Midbrain (tissue), 1 donor: ENCODE measurements at places on chromosomes 1 and 21.

DNA sequence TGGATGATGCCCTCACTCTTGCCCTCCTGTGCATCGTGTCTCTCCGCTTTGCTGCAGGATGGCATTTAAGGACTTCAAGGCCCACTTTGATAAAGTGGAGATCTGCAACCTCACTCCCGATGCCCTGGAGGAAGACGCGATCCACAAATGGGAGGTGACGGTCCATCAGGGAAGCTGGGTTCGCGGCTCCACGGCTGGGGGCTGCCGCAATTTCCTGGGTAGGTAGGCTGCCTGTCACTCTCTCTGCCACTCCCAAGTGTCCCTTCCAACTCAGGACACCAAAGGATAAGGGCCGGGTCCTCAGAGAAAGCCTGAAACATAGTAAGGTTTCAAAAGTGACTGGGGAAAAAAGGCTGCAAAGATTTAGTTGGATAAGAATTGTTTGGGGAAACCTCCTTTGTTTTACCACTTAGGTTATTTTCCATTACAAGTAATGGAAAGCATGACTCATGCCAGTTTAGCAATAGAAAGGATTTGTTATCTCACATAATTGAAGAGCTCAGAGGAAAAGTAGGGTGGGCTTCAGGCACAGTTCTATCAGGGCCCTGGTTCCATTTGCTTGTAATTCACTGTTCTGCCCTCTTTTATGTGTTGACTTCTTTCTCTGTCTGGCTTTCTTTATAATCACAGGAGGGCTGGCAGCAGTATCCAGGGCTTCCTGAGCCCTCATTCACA, 31.9 kb downstream of the CAPN9 start:
- no peak for DNase-seq

DNA sequence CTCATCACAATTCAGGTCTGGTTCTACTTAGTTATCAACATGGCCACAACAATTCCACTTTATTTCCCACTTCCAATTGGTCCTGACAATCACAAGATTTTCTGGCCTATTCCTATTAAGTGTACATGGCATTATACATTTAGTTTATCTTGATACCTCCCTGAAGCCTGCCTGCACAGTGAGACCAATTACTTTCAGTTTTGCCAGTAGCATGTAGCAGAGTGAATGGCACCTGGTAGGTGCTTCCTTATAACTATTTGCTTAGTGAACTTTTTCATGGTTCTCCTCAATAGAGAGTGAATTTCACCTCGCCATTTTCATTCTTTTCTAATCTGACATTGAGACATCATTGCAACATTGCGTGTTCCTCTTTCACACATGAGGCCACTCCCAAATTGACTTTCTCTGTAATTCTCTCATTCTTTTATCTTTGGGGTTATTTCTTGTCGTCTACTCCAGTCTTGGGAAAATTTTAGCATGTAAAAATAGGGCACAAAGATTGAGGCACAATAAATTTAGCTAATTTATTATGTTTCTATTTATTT, 124.3 kb downstream of the DISC1 start:
- no peak for DNase-seq

- no peak for DNase-seq
Measured at GRCh38 chr1:27469334-27469733, 20.6 kb downstream of the WASF2 start.

- DNase-seq = no peak
Measured at GRCh38 chr1:25731626-25732370, 68.2 kb upstream of the SELENON start.

DNA sequence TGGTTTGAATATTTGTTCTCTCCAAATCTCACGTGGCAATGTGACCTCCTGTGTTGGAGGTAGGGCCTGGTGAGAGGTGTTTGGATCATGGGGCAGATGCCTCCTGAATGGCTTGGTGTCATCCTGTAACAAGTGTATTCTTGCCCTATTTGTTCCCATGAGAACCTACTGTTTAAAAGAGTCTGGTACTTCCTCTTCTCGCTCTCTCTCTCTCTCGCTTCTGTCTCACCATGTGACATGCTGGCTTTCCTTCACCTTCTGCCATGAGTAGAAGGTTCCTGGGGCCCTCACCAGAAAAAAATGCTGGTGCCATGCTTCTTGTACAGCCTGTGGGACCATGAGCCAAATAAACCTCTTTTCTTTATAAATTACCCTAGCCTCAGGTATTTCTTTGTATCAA, 8.4 kb upstream of the PAXBP1 start:
- no peak for DNase-seq

DNA sequence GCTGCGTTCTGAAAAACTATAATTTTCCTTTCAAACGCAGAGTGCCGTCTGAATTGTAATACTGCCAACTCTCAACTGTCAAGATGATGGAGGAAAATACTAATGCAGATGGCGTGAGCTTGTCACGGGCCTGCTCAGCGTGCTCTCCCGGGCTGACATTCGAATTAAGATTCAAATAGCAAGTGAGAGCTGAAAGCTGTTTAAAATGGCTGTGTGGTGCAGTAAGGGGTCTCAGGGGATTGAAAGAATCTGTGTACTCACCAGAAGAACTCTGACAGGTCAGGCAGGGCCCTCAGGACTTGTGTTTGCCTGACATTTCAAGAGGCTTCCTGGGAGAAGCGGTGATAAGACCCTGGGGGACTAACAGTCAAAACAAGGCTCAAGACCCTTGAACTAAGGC, 33.1 kb downstream of the ZMYND12 start:
- no peak for DNase-seq

GRCh38 chr1:234589854-234590620, 19.9 kb downstream of the IRF2BP2 start:
- no peak for DNase-seq

DNA sequence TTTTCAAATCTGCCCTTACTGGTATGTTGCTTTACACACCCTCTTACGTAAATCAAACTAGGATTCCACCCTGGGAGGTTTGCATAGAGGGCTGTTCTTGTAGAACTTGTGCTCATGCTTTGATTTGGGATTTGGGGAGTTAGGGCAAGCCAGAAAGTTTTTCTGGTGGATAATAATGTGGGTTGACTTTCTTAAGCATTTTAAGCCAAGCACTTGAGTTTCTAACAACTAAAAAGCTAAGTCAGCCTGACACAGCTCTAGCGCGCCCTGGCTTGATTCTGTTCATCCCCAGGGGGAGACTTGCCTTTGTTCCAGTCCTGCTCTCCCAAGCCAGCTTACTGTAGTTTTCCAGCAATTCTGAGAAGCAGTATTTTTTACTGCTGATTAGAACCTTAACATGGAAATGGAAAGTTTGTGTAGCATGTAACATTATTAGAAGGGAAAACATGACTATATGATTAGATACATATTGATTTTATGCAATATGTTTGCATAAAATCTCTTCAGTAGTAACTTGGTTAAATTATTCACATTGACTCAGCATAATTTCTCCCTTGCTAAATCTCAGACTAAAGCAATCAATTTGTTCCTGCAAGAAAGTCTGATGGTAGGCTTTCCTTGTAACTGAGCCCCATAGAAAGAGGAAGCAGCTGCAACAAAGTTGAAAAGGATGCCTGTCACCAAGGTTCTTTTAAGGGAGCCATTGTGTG, 11.0 kb upstream of the PGD start:
- DNase-seq = peak; percentile 59

GRCh38 chr1:225880636-225881035, 1.5 kb downstream of the TMEM63A start:
- DNase-seq = no peak

- no peak for DNase-seq
Measured at GRCh38 chr1:5189384-5189783, 535.0 kb downstream of the AJAP1 start.

GRCh38 chr1:66210635-66211244, 323.2 kb upstream of the SGIP1 start:
- no peak for DNase-seq

DNA sequence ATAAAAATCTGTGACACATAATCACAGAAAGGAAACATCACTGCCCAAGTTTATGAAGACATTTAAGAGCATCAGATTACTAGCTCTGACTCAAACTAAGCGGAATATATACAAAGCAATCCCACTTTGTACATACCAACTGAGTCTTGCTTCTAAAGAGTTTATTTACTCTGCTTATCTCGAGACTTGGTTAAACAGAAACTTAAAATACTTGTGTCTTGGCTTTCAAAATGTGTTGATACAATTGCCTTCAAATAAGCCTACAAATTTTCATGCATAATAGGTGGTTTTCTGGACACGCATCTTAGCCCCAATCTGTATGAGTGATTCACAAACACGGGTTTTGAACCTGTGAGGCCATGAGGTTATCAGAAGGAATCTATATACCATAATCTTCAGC, 21.0 kb downstream of the CD160 start:
- DNase-seq = no peak

DNA sequence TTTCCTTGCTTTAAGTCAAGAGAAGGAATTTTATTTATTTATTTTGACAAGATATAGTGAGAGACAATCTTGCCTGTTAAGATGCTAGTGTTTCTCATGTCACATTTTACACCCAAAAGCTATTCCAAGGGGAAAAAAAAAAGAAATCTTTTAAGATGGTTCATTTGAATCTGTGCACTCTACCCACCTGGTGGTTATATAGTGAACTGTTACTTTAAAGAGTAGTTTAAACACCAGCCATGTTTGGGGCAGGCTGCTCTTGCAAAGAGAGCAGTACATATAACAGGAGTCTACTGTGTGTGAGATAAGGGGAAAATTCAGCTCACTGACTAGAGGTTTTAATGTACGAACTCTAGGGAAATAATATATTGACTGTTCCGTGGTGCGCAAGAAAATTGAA, 3.3 kb upstream of the ELAVL4 start:
- no peak for DNase-seq

- DNase-seq = no peak
Measured at GRCh38 chr1:222546548-222547259, 1.2 kb downstream of the HHIPL2 start.

DNA sequence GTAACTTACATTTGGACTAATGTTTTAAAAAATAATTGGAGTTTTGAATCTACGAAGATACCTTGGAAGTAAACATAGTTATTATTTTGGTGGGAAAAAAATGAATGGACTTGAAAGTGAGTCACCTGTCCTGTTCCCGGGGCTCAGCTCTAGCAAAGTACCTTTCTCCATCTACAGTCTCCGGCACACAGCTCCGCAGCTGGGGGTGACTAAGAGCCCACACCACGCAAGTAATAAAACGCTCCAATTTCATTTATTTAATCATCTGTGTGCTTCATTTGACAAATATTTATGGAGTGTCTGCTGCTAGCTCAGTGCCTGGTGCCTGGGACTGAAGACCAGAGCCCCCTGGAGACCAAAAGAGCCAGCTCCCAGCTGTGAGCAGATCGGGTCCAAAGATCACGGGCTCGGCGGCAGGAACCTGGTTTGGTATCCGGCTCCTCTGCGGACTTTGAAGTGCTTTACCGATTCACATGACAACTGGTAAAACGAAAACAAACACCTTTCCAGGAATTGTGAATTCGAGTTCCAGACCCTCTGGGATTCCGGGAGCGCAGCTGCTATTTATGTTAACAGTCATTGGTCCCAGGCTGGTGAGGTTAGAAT, 1.7 kb upstream of the RIPK4 start:
- DNase-seq = no peak

- no peak for DNase-seq
Measured at GRCh38 chr1:203039609-203040512, 13.6 kb downstream of the PPFIA4 start.

DNA sequence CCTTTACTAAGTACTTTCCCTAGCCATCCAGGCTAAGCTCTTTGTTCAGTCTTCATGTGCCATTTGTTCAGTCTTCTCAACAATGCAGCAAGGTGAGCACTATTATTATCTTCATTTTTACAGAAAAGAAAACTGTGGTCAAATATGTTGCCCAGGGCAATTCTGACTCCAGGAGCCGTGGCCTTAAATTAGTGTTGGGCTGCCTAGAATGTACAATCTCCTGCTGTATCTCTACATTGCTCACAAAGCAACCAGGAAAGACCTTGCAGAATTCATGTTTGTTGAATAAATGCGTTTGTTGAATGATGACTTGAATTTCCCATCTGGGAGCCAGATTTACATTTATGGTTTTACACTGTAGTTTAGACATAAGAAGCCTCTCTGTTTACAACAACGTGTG, 14.2 kb downstream of the CD101 start:
- DNase-seq = no peak

GRCh38 chr1:170535418-170535817, 3.5 kb downstream of the GORAB start:
- no peak for DNase-seq

- DNase-seq = no peak
Measured at GRCh38 chr1:227268943-227269342, 49.3 kb downstream of the CDC42BPA start.

DNA sequence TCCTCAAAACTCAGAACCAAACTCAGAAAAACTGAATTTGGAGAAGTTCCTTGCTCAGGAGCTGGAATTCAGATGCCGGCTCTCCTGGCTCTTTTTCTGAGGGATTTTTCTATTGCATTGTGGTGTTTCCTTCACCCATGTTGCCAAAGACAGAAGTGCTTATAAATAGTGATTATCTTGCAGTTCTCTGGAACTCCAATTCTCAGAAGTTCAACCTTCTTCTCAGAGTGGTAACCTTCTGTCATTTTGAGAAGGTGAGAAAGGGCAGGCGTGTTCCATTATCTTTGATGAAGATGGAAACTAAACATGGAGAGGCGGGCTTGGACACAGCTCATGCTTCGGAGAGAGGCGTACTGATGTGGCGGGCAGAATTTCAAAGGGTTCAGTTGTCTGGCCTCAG, 12.4 kb upstream of the ETV3 start:
- no peak for DNase-seq

- no peak for DNase-seq
Measured at GRCh38 chr1:182350839-182351238, 40.8 kb downstream of the GLUL start.

DNA sequence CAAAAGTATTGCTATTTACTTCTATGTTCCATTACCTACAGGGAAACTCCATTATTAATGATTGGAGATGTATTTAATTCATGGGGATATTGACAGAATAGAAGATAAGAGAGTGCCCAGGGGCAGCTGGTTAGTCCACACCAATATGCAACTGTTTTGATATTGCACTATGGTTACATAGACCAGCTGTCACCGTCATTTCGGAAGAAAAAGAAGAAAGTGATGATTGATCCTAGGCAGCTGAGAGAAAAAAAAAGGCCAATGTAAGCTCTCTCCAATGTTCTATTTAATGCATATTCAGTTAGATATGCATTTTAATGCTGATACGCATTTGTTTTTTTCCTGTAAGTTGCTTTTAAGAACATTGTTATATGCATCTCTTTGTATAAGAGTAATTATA, 1367.2 kb downstream of the KCNT2 start:
- no peak for DNase-seq

DNA sequence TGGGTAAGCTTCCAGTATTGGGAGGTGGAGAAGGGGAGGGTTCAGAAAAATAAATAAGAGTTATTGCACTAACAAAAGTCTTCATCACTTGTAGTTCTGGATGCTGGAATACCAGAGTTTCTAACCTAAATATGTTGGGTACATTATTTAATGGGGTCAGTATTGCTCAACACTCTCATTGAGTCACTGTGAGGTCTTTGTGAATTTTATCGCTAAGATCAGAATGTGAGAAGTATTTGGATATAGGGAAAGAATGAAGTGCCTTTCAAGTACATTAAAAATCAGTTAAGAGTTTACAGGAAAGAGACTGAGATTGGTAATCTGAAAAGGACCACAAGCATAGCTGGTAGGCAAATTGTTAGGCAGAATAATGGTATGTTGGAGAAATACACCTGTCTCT, 8.8 kb downstream of the SNRPE start:
- DNase-seq = no peak

- no peak for DNase-seq
Measured at GRCh38 chr1:179805291-179806195, 62.5 kb downstream of the FAM163A start.
